ENCODE measurements at places on chromosomes 7 and 10. TPM values are rescaled to one million over a fixed set of nuclear protein-coding genes. Genes with fewer than 3 reads are reported as not detected.
A peak's percentile ranks its signal among the peaks of the same experiment; 100 is the strongest.

DNA sequence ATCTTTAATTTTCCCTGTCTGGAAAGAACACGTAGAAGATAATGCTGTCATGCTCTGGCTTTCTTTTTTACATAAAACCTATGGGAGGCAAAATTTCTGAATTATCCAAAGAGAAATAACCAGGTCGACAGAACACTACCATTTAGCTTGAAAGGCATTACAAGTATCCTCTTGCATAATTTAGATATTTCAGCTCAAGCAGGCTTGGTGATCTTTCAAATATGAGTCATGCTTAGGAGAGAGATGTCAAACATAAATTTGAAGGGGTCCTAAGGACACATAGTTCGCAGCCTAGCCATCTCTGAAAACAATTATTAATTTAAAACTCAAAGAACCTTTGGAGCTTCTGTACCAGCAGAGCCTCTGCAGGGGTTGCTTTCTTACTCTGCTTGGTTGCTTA, 100.9 kb downstream of the FAS start:
- no peak for DNase-seq

- no peak for DNase-seq
Observed at GRCh38 chr7:141102436-141102835, 28.6 kb downstream of the TMEM178B start.

GRCh38 chr7:19098510-19098909, 18.9 kb downstream of the TWIST1 start:
- DNase-seq, result no peak

DNA sequence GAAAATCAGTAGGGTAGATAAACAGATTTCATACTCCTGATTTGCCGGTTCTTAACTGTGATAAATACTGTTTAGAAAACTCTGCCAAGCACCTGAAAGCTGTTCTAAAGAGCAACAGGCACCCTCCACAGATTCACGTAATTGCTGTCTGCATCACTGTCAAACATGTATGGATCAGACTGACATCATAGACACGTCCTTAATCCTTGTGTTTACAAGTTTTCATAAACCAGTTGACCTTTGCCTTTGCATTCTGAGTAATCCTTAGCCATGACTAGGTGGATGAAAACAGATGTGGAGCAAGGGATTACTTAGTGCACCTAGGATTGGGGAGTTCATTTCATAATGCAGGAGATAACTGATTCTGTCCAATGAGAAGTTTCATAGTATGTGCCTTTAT, 41.6 kb downstream of the SLC39A12 start:
- DNase-seq, result no peak

DNA sequence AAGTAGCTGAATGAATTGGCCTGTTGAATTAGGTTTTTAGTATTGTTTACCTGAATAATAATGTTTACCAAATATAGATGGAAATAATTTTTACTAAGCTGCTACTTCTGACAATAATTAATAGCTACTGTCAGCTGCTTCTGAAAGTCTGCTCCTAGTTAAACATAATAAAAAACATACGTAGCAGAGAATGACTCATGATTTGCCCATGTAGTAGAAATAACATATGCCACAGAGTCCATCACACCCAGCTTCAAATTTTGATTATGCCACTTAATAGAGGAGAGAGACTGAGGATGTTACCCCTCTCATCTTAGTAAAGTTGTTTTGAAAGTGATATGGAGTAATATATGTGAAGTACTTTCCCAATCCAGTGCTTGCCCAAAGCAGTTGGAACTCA, 57.6 kb upstream of the MDFIC start:
- peak; percentile 43 for DNase-seq

GRCh38 chr10:33419311-33419710, 84.8 kb upstream of the NRP1 start:
- DNase-seq, result no peak

DNA sequence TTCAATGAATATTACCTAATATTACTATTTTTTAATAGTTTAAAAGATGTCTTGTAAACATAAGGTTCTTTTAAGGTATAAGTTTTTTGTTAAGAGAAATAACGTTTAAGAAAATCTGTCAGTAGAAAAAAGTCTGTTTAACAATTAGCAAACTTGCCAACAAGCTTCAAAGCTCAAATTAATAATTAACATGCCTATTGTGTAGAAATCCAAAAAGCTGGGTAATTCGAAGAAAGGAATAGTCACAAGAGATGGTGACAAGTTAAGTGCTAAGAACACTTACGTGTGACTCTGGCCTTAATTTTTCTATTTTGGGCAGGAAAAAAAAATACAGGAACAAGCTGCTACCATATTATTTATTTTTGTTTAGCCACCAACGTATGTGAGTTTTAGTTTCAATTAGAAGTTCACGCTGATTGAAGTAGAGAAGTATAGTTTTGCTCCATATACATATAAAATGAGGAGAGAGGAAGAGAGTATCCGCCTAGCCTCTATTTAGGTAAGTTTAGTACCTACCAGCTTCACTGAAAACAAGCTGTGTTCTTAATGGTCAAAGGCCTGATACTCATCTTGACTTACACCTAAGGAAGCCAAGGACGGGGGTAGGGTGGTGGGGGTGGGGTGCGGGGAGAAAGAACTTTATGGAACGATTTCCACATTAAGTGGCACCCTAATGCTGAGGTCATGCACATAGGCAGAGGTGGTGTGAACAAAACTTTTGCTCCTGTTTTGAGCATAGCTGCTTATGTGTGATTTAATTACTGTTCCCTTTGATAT, 43.4 kb upstream of the AGBL3 start:
- no peak for DNase-seq

DNA sequence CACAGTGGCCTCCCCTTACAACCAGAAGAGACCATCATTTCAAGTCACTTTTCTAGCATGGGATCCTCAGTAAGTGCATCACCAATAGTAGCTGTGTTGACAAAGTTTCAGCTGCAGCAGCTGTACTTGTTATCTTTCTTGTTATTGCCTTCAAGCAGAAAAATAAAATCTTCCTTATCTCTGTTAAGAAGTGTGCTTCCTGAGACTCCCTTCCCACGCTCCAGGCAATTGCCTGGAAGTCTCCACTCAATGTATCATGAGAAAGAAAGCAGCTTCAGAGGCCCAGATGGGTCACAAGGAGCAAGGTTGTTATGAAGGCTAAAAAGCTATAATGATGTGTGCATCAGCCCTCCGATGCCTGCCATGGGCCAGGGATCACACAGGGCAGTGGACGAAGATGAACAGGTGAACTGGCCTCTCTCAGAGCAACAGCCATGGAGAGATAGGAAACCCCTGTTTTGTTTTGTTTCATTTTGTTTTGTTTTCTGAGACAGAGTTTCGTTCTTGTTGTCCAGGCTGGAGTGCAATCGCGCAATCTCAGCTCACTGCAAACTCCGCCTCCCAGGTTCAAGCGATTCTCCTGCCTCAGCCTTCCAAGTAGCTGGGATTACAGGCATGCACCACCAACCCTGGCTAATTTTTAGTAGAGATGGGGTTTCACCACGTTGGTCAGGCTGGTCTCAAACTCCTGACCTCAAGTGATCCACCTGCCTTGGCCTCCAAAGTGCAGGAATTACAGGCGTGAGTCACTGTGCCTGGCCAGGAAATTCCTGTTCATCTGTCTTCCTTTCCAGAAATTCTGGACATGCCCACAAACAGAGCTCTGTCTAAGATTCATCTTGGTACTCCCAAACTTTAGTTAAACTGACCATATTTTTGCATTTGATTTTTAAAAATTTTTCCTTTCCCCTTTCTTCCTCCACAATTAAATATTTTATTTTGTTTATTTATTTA, 340.5 kb downstream of the TNS3 start:
- no peak for DNase-seq

Gene SFTPA1
- total RNA-seq, result not detected

Data from HT-29 (cell line).